ENCODE measurements at places on chromosomes 16 and 17.
A peak's percentile ranks its signal among the peaks of the same experiment; 100 is the strongest.

DNA sequence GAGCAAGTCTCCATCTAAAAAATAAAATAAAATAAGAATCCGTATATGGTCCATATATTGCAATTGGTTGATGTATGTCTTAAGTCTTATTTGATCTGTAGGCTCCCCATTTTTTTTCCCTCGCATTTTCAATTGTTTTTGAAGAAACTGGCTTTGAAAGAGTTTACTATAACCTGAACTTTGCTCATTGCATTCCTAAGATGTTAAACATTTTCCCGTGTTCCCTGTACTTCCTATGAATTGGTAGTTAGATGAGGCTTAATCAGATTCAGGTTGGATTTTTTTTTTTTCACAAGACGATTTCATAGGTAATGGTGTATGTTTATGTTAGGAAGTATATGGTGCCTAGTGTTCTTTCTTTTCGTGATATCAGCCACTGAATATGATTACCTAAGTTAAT is 3.3 kb downstream of the LRRC36 start:
- DNase-seq: no peak

- no peak for DNase-seq
These were observed 28.3 kb downstream of the TBCD start for GRCh38 chr17:82780195-82780594.

- no peak for DNase-seq
These were observed 93.2 kb downstream of the AATF start for GRCh38 chr17:37041932-37042331.

DNA sequence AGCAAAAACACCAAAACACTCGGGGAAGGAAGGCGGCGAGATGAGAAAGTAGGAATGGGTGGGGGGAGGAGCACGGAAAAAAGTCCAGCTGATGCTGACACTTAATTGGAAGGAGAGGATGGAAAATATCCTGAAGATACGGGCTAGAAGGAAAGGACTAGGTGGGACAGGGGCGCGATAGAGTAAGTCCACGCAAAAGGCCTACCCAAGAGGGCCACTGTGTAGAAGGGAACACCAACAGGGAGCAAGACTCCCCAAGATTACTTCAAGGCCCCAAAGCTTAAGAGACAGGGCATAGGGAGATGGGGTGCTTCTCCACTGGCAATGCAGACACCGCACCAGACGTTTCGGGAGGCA is 736 bp downstream of the APPBP2 start:
- DNase-seq: no peak

DNA sequence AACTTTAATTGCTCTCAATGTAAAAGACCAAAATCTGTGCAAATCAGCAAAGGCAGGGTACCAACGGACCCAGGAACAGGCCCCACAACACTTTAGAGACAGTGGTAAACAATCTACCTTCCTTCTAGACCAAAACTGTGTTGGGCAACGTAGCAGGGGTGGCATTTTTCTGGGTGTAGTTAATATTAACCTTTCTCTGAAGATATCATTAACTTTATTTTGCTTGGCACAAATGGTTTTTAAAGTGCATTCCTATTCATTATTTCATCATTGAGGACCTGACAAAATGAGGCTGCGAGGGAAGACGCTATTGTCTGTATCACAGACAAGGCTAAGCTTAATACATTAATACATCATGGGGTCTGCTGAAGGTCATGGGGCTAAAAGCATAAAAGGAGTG is 37.9 kb upstream of the TRAP1 start:
- no peak for DNase-seq

- no peak for DNase-seq
These were observed 26.3 kb upstream of the OR4D1 start for GRCh38 chr17:58121925-58122324.

- DNase-seq: no peak
These were observed 1.7 kb downstream of the RASD1 start for GRCh38 chr17:17494499-17494869.

DNA sequence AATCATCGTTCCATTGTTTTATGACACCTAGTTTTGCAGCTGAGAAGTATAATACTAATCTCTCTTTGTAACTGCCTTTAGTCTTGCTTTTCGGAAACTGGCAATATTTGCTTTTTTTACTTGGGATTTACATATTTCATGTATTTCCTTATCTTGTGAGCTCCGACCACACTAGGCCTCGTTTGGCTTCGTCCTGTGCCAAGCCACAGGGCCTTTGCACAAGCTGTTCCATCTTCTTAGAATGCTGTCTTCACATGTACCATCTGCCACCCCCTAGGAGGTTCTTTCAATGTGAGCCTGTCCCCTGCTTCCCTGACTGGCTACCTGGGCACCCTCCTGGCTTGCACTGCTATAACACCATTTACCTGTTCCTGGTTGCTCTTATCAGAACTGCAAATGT is 77.2 kb downstream of the SHISA6 start:
- DNase-seq: no peak

DNA sequence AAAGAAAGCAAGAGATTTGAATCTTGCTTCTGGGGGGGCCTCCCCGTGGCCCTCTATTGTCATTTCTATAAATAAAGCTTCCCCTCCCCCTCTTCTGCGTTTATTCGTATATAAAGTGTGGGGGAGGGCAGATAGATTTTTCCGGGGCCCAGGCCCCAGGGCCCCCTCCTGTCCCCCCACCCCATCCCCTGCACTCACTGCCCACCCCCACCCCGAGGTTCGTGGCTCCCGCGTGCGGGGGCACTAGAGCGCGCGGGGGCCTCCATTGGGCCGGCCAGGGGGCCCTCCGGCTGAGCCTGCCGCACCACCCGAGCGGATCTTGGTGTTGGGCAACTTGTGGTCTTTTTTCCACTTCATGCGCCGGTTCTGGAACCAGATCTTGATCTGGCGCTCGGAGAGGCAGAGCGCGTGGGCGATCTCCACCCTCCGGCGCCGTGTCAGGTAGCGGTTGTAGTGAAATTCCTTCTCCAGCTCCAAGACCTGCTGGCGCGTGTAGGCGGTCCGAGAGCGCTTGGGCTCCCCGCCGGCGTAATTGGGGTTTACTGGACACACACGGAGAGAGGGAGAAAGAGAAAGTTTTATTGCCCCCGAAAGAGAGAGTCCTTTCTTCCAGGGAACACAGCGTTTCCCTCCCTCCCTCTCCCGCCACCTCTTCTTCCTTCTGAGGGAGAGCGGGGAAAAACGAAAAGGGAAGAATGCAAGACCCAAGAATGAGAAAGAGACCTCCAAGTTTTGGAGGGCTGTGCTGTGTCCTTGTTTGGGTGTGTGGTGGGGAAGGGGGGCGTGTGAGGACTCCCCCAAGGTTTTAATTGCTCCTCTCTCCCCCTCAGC is 1.5 kb downstream of the HOXB4 start:
- DNase-seq: no peak

GRCh38 chr17:31538080-31538762 is 146.7 kb downstream of the RAB11FIP4 start:
- DNase-seq: no peak

GRCh38 chr16:51416926-51417325 is 265.9 kb upstream of the SALL1 start:
- DNase-seq: no peak

DNA sequence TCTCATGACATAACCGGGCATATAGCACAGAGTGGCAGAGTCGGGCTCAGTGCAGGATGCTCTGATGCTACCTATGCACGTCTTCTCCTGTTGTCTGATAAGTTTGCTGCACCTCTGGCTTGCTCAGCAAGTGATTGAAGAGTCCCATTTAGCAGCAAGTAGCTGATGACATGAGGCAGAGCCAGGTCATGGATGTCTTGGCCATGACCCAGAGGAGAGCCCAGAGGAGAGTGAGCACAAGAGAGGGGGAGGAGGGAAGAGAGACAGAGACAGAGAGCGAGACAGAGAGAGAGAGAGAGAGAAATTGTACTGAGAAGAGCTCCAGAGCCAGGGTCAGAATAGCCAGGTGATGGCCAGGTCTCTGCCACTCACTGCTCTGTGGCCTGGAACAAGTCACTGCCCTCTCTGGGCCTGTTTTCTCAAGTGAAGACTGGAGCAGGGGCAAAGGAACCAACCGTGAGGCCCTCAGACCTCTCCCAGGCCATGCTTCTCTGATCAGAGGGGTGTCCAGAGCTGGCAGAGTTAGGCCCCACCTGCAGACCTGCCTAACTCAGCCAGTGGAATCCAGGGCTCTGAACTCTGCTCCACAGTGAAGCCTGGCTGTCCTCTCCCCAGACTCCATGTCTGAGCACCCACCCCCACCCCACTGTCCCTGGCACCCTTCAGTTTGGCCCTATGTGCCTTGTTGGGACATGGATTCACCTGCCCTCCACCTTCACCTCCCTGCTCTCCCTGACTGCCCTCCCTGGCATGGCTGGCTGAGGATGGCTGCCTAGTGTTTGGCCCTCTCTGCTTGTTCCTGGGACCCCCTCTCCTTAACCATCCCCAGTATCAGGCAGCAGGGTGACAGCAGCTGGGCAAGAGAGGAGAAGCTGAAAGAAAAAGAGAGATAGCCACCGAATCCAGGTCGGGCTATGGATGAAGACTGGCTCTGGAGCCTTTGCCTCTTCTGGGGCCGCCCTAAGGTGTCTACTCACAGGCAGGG is 4.3 kb upstream of the KRT35 start:
- DNase-seq: no peak

GRCh38 chr17:40352237-40352778 is 12.2 kb downstream of the GJD3 start:
- no peak for DNase-seq

- no peak for DNase-seq
These were observed 9.0 kb downstream of the GALK1 start for GRCh38 chr17:75755990-75756389.

DNA sequence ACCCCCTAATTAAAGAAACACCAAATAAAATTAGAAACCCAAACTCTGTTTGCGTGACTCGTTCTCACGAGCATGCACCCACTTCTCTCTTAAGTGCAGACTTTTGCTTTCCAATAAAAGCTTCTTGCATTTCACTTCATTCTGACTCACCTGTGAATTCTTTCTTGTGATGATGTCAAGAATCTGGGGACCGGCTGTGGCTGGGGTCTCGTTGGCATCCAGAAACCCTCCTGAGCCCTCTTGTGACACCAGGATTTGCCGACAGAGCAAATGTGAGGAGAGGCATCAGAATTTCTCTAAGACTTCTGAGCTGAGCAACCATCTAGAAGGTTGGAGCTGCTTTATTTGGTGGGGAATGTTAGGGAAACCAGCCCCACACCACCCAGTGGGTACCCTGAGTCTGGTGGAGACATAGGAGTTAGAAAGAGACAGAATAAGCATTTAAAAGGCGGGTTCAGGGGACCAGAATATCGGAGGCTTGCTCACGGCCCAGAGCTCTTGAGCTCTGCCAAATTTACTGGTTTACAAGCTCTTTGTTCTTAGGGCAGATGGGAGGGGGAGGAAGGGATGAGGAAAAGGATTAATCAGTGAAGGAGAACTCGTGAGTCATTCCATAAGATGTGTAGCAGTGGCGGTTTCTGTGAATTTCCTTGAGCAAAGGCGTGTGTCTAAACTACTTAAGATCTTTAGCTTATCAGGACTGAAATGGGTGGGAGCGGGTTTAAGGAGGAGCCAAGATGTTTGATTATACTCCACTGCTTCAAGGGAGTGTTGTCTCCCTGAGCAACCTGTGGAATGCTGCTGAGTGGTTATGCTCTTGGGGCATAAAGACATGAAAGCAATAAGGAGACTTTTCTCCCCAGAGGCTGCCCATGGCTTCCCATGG is 24.2 kb upstream of the TMC5 start:
- DNase-seq: no peak

- peak; percentile 86 for DNase-seq
These were observed at the start of gene MPHOSPH6 for GRCh38 chr16:82169861-82170845. Gene MPHOSPH6, minus strand, starts transcription at chr16:82170224. Its CDS starts 49 bp downstream, at chr16:82170175.

Measured in left renal pelvis (tissue), 4 donors.